Fibroblast of skin of left quadriceps (primary cell): ENCODE measurements at places on chromosomes 12 and 14.

DNA sequence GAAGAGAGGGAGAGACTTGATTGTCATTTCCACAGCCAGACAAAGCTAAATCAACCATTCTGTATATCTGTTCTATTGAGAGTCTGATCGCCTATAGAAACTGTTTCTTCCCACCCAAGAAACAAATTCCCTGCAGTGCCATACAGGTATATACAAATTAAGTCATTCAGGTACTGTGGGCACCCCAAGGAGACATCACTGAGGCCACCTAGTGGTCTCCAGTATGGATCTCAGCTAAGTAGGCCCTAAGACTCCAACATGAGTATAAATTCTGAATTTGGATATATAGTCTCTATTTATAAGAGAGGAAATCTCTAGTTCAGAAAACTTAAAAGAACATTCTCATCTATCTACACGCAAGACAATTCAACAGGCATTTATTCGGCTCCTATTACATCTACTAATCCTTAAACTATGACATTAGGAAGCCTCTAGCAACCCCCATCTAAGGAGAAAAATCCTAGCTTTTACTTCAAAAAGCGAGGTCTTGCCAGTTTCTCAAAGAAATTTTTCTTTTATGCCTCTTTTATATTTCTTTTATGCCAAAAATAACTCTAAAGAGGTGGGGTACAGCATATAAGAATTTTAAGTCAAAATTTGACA lies 62.6 kb downstream of the DCAF5 start:
- DNase-seq: no peak

GRCh38 chr12:14387219-14387871 lies 21.9 kb downstream of the ATF7IP start:
- no peak for DNase-seq

DNA sequence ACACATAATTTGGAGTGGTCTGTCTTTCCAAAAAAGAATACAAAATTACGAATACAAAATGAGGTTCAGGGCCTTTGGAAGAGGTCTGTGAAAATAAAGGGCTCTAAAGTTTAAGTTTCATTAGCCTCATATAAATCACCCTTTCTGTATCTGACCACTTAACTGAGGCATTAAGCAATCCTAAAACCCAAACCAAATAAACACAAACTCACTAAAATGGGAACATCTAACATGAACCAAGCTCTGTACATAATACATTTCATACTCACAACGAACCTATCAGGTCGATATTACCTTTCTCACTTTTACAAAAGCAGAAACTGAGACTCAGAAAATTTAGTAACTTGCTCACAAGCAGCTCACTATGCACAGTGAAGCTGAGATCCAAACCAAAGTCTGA lies 1.1 kb upstream of the CCDC196 start:
- no peak for DNase-seq

DNA sequence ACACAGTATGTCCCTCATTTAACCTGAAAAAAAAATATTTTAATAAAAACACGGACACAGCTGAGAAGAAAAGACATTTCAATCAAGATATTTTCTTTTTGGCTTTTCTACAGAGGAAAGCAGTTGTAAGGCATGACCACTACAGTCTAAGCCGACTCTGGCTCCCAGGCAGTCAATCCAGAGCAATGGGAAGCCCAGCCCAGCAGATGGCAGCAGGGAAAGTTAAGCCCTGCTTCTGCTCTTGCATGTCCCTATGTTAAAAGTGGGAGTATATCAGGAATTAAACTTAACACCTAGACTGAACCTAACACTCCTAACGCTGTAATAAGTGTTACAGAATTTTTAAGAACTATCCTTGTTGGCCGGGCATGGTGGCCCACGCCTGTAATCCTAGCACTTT lies 19.5 kb upstream of the HAL start:
- DNase-seq: no peak

GRCh38 chr14:35368583-35369392 lies 35.8 kb downstream of the NFKBIA start:
- DNase-seq: no peak

GRCh38 chr12:117125272-117125613 lies 26.0 kb upstream of the TESC start:
- no peak for DNase-seq

GRCh38 chr14:81302638-81303037 lies 81.9 kb upstream of the GTF2A1 start:
- DNase-seq: no peak

DNA sequence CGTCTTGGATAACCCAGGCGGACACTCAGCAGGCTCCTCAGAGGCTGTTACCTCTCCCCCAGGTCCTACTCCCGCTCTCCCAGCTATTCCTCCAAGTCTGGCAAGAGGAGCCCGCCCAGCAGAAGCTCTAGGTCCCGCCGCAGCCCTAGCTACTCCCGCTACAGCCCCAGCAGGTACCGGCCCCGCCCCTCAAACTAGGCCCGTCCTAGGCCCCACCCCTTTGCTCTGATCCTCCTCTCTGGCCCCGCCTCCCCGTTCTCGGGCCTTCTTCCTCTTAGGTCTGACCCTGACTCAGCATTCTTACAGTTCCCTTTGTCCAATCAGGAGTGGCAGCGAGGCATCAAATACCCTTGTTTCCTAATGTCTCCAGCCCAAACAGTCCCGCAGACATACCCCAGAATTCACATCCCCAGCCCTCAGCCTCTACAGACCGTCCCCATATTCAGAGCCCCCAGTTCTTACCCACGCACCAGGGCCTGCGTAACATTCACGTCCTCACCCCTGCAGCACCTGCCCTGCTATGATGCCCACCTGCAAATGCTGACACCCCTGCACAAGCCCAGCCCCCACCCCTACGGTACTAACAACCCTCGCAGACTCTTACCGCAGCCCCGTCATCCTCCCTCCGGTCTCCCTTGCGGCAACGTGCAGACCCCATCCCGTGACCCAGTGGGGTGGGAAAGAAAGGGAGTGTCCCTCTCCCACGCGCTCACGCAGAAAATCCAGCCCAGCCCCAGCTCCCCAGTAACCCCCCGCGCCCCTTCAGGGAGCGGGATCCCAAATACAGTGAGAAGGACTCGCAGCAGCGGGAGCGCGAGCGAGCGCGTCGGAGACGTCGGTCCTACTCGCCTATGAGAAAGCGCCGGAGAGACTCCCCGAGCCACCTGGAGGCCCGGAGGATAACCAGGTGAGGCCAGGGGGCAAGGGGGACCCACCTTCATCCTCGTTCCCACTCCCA lies 25.0 kb upstream of the HSPB8 start:
- DNase-seq: no peak

- no peak for DNase-seq
Measured at GRCh38 chr12:50203691-50204090, 36.5 kb upstream of the CERS5 start.

GRCh38 chr14:24818058-24818822 lies 184.2 kb upstream of the GZMB start:
- no peak for DNase-seq

GRCh38 chr12:94761559-94761958 lies 111.2 kb upstream of the TMCC3 start:
- DNase-seq: peak; percentile 64

DNA sequence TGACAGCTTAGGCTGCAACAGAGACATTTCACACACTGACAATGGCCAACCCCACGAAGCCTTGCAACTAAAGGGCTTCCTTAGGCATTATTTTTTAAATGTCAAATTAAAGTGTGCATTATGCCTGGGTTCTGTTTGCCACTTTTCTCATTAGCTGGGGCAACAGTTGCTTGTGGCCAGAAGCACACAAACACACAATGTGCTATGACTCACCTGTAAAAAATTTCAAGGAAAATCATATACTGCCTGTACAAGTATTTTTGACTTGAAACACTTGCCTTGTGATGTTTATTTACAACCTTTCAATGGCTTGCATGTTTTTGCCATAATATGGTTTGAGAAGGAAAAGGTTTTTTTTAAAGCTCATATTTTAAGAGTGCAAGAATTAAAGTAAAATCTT lies 1.9 kb downstream of the NTN4 start:
- DNase-seq: no peak
